ENCODE measurements at places on chromosomes 6 and 20.

DNA sequence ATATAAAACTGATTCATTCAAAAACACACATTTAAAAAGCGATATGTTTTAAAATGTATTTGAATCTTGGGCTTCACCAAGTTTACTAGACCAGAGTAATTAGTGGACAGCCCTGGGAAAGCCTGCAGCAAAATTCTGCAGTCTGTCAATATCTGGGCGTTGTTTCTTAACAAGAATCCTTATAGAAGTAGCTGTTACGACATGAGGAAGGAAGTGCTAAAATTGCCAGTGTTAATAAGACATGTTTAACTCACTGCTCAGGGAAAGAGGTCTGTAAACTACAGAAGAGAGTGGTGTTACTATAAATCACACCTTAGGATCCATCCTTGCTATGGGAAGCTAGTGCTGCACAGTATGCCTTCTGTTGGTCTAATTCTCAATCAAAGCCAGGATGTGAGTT, 120.6 kb downstream of the TBX18 start:
- no peak for DNase-seq

DNA sequence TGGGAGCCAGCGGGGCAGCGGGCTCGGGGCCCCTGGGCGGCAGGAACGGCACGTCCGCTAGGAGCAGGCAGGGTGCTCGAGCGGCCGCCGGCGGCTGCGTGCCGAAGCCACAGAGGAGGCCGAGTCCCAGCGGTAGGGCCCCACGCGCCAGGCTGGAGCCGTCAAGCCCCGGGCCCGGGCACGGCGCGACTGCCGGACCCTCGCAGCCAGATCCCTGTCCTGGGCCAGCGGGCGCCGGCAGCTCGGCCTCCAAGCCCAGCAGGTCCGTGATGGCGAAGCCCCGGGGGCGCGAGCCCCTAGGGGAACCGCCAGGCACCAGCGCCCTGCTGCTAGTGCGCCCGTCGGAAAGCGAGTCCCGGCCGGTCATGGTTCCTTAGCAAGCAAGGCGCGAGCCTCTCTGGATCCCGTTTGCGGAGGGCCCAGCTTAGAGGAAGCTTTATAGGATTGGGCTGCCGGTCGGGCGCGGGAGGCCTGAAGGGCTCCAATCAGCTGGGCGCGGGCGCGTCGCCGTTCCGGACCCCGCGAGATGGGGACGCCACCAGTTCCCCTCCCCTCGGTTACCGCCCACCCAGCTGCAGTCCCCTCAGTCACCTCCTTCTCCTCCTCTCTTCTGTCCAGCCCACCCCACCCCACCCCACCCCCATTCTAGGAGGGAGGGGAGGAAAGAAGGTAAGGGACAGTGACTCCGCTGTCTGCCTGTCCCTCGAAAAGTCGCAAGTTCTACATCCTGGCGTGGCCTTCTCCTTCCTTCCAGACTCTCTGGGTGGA, at the start of gene VSX1:
Gene VSX1 (minus strand): TSS at position 412 of the 768 bp plus-strand sequence. CDS start 45 bp downstream, at position 367.
- DNase-seq = no peak

DNA sequence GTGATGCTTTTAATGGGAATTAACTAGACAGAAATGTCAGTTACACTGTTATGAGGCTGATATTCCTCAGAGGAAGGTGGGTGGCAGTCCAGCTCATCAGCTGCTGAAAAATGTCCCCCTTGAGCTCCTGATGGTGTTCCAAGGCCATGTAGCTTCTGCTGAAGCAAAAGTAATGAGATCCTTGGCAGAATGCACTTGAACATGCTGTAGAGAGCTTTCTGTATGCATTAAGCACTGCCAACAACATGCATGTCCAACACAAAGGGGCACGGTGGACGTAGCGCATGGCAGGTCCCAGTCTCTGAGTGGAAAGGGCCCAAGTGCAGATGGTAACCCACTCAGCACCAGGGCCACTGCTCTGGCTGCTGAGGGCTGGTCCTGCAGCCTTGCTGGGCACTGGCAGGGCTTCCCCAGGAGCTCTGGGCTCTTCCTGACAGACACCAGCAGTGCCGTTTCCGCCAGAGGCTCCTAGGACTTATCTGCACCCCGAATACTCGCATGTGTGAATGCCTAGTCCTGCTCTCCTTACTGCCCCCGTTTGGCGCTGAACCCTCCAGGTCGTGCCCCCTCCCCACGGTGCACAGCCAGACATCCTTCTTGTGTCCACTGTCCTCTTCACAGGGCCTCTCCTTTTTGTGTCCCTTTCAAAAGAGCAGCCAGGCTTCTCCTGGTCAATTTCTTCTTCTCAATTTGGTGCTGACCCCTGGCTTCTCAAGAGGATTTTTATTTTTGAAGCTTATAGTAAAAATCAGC, 18.6 kb upstream of the SYNDIG1 start:
- no peak for DNase-seq

DNA sequence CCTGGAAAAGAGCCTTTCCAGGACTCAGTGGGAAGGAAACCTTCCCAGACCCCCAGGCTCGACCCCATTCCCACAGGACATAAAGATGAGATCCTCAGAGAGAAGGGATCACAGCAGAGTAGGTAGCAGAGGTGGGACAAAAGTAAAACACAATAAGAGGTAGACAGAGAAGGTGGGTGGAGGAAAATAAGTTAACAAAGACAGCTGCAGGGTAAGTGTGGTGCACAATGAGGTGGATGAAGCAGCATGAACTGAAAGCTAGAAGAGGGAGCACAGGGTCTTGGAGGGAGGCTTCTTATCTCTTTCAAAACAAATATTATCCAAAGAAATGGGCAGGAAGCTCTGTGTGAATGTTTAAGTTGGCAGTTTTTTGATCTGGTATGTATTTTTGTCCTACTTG, 14.0 kb upstream of the MAP7 start:
- no peak for DNase-seq

DNA sequence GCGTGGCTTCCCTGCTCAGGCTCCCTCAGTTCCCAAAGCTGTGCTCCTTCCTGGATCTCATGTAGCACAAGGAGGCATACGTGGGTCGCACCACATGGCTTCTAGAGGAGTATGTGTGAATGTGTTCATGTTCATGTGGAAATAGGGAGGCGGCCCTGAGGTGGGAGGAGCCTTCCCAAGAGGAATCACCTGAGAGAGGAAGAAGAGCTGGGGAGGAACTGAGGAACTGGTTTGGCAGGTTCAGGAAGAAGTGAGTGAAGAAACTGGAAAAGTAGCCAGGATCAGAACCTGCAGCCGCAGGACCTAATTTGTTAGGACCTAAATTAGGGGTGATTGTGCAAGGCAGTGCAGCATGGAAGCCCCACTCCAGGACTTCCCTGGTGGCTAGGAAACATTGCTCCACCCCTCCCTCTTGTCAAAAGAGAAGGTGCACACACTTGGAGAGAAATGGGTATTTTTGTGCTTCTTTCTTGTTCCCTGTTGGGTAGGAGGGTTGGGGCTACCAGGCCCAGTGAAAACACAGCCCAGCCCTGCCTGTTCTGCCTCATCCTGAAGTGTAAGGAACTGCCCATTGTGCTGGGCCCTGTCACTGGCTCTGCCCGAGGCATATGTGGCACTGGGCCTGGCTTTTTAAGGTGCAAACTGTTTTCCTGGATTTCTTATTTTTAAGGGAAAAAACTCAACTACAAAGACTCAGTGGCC, 20.7 kb downstream of the SYNJ2 start:
- DNase-seq = no peak

GRCh38 chr6:5191722-5192121, 69.0 kb downstream of the LYRM4 start:
- no peak for DNase-seq

DNA sequence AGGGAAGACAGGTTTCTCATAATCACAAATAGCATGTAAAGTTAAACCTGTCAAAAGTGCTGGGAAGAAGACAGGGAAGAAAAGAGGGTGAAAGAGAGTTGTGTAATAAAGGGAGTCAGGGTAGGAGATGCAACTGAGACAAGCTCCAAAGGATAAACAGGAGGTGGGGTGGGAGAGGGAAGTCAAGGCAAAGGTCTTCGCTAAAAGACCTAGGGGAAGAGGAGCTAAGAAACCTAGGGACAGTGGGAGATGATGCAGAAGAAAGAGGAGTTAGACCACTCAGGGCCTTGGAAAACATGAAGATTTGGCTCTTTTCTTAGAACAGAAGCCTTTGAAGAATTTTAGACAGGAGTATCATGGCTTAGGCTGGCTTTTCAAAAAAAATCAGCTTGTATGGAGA, 7.0 kb downstream of the PRR3 start:
- no peak for DNase-seq
